ENCODE measurements at places on chromosomes 12 and 14.

GRCh38 chr14:79254069-79254775 lies 957.1 kb downstream of the DIO2 start:
- DNase-seq = no peak

- no peak for DNase-seq
Observed at GRCh38 chr12:2456813-2457186, 338.0 kb upstream of the FKBP4 start.

GRCh38 chr14:104942586-104942985 lies 17.9 kb downstream of the PLD4 start:
- no peak for DNase-seq

GRCh38 chr12:131795064-131795463 lies 33.1 kb upstream of the MMP17 start:
- DNase-seq = no peak

GRCh38 chr14:66944872-66945271 lies 244.4 kb upstream of the GARIN2 start:
- no peak for DNase-seq

- DNase-seq = no peak
Observed at GRCh38 chr14:68840454-68840853, 47.6 kb upstream of the ZFP36L1 start.

DNA sequence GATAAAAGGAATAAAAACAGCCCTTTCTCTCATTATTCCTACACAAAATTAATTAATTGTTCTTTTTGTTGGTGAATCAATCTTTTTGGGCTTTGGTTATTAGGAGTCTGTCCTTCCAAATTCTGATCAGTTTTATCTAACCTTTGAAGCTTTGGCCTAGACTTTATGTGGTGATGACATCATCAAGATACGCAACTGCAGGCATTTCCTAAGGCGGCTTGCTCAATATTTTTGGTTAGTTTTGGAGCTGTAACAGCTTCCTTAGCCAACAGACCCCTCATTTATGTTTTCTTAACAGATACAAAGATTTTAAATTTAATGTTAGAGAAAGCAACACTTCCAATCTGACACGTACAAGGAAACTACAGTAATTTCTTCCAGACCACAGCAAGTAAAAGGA lies 87.8 kb upstream of the PDE3A start:
- no peak for DNase-seq

DNA sequence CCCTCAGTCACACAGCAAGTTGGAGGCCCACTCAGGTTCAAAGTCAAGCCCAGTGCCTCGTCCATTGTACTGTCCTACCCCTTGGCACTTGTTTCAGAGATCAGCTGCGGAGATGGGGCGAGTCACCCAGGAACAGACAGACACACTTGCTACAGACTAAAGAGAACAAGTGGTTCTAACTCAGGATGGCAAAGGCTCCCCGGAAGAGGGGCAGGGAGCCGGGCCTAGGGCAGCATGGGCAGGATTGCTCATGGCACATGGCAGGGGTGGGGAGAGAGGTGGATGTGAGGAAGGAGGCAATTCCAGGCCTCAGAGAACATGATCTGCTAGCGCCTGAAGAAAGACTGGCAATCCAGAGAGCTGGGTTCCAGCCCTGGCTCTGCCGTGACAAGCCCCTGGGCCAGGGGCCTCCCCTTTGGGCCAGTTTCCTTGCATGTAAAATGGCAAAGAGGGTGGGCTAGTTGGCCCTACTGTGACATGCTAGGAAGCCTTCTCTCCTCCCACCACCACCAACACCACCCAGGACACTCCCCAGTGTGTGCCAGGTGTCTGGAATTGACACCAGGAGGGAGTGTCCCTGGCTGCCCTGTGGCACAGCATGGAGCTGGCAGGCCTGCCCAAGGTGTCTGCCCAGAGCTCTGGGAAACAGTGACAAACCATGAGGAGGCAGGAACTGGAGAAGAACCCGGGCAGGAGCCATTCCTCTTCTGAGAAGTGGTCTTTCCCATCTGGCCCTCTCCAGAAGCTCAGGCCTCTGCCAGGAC lies 24.0 kb upstream of the IRF2BPL start:
- no peak for DNase-seq

GRCh38 chr12:122860040-122860853 lies 25.0 kb downstream of the HIP1R start:
- peak; percentile 81 for DNase-seq

- DNase-seq = no peak
Observed at GRCh38 chr12:102481705-102482425, 1.5 kb upstream of the IGF1 start.

DNA sequence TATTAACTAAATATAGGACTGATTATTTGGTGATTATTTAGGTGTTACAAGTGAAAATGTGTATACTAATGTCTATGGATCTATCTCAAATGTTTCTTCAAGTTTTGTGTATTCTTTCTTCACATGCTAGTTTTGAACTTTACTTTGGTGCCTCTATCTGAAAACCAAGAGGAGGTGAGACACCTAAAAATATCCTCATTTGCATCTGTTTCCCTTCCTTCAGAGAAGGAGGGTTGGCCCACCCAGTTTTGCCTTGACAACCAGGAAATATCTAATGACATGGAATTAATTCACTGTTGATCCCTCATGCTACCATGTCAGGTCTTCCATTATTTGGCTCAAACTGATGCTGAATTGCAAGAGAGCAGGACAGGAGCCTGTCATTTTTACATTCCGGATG lies 500.4 kb downstream of the NELL2 start:
- no peak for DNase-seq

- no peak for DNase-seq
Observed at GRCh38 chr12:76480796-76481195, 78.8 kb downstream of the OSBPL8 start.

DNA sequence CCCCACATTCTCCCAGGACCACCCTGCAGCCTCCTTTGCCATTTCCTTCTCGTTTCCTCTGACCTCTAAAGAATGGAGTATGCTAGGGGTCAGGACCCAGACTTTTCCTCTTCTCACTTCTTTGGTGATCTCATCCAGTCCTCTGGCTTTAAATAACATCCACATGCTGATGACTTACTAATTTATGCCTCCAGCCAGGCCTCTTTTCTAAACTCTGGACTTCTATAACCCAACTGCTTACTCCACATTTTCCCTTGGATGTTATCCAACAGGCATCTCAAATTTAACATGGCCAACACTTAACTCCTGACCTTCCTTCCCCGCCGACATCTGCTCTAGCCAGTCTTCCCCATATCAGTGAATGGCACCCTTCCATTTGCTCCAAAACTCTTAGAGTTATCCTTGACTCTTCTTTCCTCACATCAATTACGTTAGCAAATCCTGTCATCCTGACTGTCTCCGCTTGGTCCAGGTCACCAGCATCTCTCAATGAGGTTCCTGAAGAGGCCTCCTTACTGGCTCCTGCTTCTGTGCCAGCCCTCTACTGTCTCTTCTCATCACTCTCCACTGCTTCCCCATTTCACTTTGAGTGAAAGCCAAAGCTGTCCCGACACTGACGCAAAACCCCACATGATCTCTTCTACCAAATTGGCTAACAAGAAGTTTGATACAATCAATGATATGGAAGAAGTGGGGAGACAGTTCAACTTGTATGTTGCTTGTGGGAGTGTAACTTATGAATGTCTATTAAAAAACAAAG lies 42.7 kb downstream of the TMBIM6 start:
- DNase-seq = no peak

DNA sequence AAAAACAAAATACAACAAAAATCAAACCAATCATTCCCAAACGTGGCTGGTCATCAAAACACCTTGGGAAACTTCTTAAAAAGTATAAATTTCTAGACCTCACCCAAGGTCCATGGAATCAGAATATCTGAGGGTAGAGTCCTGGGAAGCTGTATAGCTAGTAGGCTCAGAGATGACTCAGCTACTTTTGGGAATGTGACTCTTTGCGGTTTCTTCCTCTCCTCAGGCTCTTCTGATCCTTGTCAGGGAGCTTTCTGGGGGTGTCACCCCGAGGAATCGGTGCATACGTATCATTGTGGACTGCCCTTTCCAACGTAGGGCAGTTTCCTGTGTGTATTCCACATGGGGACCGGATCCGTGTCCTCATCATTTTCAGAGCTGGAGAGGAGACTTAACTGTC lies 14.8 kb downstream of the JDP2 start:
- no peak for DNase-seq

DNA sequence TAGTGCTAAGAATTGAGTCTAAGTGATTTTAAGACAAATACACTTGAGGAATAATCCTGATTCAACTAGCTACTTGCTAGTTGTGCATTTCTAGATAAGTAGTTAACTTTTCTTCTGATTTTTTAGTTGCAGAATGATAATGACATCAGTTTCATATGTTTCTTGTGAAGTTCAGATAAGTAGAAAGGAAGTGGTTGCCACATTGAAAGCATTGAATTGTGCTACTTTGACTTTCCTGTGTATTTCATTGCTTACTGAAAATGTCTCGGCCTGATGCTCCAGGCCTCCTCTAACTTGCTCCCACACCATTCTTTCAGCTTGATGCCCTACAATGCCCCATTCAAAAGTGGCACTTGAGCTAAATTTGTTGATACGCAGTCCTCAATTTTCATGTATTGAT lies 980.0 kb downstream of the TMTC2 start:
- DNase-seq = no peak

DNA sequence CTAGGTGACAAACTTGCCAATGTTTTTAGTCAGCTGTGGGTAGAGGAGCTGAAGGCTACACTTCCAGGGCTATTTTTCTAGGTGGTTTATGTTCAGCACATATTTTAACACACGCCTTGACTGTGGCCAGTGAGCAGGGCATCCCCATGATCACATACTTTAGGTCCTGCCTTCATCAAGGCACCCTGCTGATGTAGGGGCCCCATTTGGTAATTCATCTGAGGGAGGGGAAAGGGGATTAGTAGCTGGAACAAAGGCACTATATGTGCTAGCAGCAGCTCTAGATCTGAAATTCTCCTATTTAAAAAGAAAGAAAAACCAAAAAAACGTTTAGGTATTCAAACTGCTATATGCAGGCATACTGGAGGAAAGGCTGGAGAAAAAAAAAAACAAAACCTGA lies 14.5 kb downstream of the EGLN3 start:
- DNase-seq = no peak

GRCh38 chr14:96064866-96065265 lies 25.7 kb downstream of the C14orf132 start:
- no peak for DNase-seq

DNA sequence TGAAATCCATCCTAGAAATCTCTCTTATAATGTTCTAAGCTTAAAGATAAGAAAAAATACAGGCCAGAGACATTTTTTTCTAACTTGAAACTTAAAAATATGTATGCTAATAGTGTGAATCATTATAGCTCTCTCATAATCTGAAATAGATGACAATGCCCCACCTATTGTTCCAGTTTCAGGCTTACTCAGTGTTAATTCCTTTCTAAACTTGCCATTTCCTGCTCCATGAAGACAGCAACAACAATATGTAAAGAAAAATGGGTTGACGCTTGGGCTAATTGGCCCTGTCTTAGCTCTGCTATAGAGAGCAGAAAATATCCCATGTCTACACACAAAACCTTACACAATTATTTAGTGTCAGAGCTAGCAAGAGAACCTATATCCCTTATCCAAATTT lies 37.1 kb downstream of the LMO3 start:
- DNase-seq = no peak

- no peak for DNase-seq
Observed at GRCh38 chr14:105249182-105250007, 1.1 kb downstream of the BTBD6 start.

GRCh38 chr12:119068129-119068856 lies 87.0 kb downstream of the SRRM4 start:
- peak; percentile 58 for DNase-seq

- DNase-seq = no peak
Observed at GRCh38 chr12:49621651-49622500, 1.5 kb upstream of the PRPF40B start.

GRCh38 chr14:22448905-22449599 lies 140.0 kb downstream of the DAD1 start:
- DNase-seq = no peak

DNA sequence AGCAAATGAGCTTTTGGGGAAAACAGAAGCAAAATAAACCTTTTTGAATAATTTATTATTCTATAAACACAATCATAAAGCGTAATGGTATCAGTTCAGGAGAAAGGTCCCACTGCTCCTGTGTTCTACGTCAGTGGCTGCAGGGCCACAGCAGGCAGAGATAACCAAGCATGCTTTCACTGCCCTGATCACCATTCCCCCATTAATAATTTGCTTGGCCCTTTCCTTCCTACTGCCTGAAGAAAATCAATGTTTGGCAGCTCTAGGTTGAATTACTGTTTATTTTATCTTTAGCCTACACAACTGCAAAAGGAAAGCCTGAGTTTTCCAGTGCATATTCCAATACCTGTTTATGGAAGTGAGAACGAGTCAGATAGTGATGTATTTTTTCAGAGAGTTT lies 369.9 kb downstream of the DIO2 start:
- no peak for DNase-seq
